DMS79 (cell line): ENCODE measurements at places on chromosomes 3 and 15.

DNA sequence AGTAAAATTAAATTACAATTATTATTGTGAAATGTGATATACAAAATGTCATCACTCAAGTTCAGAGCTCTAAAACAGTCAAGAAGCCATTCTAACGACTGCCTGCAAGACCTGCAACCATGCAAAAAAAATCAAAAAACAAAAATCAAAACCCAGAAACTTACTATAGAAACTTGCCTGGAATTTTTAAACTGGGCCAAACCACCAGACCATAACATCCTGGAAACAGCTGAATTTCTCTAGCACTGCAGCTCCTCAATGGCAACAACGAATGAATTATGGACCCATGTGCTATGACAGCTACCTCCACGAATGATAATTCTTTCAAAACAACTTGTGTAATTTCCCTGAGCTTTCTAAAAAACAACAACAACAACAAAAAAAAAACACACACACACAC lies 130.0 kb upstream of the KCNMB2 start:
- DNase-seq, result no peak

- peak; percentile 25 for DNase-seq
Measured at GRCh38 chr15:73794443-73795133, 41.4 kb upstream of the INSYN1 start.

DNA sequence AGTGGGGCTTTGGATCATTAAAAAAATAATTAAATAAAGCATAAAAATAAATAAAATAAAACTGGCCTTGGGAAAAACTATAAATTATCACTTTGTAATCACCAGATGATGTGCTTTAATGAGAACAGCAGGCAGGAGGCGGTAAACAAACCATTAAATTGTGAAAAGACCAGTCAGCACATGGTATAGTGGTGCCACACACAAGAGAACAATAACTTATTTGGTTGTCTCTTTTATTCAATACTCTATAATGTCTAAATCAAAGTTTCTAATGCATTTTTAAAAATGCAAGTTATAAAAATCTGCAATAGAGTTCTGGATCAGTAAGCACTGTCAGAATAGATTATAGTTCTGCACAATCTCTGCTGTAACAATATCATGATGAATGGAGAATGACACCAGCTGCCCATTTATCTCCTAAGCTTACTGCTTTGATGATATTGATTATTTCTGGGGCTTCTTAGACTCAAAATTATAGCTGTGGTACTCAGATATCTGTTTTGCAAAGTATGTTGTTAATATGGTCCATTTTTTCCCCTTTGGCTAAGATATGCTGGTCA lies 259.3 kb downstream of the NAALADL2 start:
- DNase-seq, result no peak

DNA sequence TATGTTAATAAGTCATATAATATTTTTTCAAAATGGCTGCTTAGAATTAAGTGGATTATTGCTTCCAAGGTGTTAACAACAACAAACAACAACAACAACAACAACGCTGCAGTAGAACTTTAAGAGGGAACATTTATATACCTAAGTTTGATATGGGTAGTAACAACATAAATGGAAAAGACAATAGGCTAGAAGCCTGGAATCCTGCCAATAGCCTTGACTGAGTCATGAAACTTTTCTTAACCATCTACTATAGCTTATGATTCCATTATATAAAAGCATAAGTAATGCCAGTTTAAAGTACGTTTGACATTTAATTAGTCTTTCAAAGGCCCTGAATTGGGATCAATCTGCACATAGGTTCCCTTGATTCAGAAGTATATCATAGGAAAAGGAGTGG lies 31.2 kb downstream of the SATB1 start:
- no peak for DNase-seq

DNA sequence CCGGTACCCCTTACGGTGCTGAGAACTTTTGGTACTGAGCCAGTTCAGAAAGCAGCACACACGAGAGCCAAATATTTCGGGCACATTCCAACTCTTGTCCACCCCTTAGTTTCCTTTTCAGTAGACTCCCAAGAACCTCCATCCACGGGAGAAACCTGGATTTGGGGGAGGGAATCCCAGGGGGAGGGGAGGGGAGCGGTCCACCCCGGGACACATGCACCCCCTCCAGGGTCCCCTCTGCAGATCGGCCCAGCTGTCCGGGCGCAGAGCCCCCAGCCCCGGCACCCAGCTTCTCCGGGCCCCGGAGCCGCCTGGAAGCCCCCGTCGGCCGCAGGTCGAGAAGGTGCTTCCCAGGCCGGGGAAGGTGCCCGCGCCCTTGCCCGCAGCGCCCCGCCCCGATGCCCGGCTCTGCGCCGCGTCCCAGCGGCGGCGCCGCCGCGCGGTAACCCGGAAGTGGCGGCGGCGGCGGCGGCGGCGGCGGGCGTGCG lies 455 bp upstream of the ABHD17C start:
- DNase-seq, result no peak

DNA sequence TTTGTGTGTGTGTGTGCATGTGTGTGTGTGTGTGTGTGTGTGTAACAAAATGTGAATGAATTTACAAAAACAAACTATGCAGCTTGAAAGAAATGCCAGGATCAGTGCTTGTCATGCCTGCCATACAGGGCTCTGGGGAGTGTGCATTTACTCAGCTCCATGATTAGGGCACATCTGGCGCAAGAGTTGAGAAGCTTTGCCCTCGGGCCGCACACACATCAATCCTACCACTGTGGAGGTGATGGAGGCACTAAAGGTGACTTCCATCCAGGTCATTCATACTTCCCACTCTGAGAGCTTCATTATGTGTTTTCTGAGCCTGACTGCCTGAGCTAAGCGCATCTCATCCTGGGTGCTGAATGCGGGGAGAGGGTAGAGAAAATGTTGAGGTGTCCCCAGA lies 72.0 kb upstream of the ZBED2 start:
- DNase-seq, result no peak

DNA sequence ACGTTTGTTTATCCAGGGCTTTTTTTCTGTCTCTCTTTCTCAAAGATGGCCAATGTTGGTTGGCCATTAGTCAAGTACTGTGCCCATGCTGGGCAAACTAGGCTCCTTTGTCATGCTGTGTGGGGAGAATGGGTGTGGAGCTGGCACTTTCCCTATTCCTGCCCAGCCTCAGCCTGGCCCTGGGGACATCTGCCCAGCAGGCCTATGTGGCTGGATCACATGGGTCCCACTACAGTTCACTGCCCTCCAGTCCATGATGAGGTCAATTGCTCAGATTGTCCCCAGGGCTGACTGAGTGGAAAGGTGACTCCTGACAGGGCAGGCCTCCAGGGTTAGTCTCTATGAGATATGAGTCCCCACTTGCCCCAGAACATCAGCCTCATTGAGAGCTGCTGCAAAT lies 54.4 kb upstream of the HERC1 start:
- DNase-seq, result no peak

GRCh38 chr15:75830910-75831805 lies 12.1 kb upstream of the UBE2Q2 start:
- DNase-seq, result no peak

DNA sequence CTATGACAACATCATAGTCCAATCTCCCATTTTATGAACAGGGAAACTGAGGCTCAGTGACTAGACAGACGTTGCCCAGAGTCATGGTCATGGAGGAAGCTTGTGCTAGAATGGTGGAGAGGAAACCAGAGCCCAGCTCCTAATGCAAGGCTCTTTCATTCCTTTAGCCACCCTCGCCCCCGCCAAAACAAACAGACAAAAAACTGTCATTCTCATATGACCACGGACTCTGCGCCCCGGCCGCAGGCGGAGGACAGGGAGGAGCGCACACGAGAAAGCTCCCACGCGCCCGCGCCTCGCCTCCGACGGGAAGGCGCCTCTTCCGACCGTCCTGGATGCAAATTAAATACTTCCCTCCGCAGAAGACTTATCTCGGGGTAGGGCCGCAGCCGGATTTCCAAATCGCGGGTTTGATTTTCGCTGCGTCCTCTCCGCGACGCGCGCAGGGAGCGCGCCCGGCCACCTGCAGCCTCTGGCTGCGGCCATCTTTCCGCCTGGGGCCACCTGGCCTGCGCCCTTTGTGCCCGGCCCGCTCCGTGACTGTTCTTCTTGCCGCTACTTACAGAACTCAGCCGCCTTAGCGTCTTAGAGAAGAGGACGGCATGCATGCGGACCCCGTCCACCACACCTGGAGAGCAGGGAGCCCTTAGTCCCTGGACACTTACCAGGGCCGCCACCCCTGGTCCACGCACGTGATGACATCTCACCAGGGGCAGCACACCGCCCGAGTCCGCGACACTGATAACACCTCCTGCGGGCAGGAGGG lies 670 bp upstream of the ATP13A3 start:
- DNase-seq, result peak; percentile 23

DNA sequence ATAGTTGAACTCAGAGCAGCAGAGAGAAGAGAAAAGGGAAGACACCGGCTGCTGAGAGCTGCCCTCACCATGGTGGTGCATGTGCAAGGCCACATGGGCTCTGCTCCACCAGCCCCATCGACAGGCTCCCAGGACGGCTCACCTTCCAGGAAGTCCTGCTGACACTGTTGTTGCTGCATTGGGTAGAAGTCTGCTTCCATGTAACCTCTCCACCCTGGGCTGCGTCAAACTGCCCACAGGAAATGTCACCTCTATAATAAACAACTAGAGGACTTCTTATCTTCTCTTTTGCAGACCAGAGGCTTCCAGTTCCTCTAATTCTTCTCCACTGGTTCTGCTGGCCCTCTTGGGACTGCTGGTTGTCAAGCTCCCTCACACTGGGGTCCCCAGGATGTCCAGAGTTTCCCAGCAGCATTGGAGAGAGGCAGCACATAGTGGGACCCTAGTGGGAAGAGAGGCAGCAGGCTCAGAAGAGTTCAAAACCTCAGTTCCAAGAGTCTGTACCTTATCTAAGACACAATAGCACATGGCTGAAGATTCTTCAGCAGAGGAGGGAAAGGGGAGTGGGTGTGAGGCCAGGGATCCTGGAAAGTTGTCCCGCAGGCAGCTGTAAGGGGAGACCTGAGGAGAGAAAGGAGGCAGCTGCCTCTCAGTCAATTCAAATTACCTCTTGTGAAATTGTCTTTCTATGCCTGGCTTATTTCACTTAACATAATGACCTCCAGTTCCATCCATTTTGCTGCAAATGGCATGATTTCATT lies 5.8 kb upstream of the CCR3 start:
- no peak for DNase-seq

DNA sequence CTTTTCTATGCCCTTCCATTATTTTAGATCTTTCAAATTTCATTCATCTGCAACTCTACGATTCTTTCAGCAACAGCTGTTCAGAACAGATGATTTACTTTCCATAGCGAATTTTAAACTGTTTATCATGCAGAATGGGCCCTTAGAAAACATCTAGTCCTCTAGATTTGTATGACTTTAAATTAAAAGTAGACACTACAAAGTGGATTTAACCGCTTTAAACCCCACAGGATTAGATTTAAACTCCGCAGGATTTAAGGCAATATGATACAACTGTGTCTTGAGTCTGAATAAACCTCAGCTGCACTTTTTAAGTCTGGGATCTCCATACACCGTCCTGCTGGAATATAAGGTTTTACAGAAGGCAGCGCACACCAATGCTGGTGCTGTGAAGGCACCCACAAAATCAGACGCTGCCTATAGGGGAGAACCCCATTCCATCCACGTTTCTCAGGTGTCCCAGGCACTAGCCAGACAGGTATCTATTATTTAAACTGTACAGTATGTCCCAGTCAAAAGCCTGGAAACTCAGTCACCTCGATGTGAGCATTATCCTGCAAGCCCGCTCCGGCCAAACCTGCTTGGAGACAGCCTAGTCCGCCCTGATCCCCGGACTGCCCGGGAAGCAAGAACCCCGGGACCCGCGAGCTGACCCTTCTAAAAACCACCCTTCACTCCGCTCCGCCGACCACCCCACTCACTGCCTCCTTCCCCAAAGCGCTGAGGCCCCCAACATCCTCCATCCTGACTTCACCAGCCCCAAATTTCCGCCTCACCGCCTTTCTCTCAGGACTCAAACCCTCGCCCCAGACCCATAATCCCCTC lies 768 bp downstream of the ANO10 start:
- DNase-seq, result no peak

GRCh38 chr3:62919784-62920465 lies 44.7 kb upstream of the CADPS start:
- no peak for DNase-seq

DNA sequence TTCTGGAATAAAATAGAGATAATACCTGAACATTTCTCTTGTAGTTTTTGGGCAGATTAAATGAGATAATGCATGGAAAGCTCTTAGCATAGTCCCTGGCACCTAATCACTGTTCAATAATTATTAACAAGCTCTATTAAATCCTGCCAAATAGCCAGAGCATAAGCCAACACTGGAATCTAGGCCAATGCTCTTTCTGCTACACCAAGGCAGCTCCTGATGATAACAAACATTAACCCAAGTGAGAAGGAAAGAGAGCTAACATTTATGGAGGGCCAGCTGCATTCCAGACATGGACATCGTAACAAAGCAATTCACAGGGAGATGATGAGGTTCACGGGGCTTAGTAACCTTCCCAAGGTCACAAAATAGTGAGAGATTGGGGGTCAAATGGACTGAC lies 23.3 kb downstream of the LARP6 start:
- DNase-seq, result no peak

DNA sequence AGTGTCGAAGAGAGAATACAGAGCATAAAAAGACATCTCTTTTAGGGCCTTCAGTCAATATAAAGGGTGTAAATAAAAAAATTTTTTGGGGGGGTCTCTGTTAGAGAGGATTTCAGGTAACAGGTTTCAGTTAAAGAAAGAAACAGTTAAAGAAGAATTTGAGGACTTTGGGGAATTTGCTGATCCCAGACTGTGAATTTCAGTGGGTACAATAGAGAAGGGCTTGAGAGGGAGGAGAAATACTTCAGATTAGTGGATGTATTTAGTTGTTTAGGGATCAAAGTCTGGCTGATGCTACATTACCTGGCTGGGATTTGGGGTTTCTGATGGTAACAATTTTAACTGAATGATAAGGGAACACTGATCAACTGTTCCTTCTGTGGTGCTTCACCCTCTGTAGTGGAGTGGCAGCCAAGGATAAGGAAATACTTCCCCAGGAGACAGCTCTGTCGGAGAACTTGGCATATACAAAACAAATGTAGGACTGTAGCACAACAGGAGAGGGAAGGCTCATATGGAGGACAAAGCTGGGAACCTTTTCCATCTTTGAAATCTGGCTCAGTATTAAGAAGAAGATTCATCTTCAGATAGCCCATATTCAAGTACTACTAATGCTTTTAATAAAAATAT lies 79.2 kb downstream of the MEF2A start:
- no peak for DNase-seq

DNA sequence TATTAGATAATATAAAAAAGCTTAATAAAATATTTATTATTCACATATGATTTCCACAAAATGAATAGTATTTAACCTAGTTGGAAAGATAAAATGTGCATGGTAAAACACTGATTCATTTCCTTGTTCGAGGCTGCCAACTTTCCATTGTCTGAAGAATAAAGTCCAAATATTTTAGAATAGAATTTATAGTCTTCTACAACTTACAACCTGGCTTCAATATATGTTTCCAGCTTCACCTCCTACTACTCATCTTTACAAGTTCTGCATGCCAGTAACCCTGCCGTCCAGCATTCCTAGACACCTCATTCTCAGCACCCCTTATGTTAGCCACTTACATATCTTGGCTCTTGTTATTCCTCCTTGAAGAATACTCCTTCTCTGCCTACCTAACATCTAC lies 244.5 kb downstream of the FGF12 start:
- no peak for DNase-seq

- no peak for DNase-seq
Measured at GRCh38 chr3:187130346-187131066, 8.8 kb downstream of the RPL39L start.
